ENCODE measurements at places on chromosomes 2 and 18.

GRCh38 chr18:23902396-23902795 lies 112.2 kb upstream of the TTC39C start:
- no peak for DNase-seq

DNA sequence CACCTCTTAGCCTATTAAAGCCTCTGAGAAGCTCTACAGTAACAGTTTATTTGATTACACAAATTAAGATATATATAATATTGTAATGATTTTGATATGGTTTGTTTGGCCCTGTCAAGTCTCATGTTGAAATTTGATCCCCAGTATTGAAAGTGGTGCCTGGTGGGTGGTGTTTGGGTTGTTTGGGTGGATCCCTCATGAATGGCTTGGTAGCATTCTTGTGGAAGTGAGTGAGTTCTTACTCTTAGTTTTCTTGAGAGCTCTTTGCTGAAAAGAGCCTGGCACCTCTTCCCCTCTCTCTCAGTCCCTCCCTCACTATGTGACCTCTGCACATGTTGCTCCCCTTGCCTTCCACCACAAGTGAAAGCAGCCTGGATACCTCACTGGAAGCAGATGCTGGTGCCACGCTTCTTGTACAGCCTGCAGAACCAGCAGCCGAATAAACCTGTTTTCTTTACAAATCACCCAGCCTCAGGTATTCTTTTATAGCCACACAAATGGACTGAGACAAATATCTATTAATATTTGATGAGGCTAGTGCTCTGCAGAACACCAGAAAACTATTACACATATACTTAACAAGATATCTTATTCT lies 52.8 kb downstream of the SLC4A10 start:
- no peak for DNase-seq

GRCh38 chr2:28583899-28584553 lies 88.2 kb downstream of the PLB1 start:
- no peak for DNase-seq

- DNase-seq, result no peak
Measured at GRCh38 chr2:144686518-144687215, 166.7 kb upstream of the ZEB2 start.

- no peak for DNase-seq
Measured at GRCh38 chr2:181430406-181431118, 26.6 kb upstream of the ITGA4 start.

- DNase-seq, result no peak
Measured at GRCh38 chr18:27931535-27931934, 245.4 kb downstream of the CDH2 start.

- no peak for DNase-seq
Measured at GRCh38 chr2:242075696-242076095, 206.2 kb downstream of the RTP5 start.

- DNase-seq, result no peak
Measured at GRCh38 chr2:9533663-9534062, 22.0 kb downstream of the ADAM17 start.

All from right renal pelvis (tissue), 4 donors.